ENCODE measurements at places on chromosomes 13 and 19.

- DNase-seq, result no peak
These were observed at the start of gene CRLF1 for GRCh38 chr19:18606281-18607225. TSS of gene CRLF1 (minus strand) at chr19:18606799. CDS start at chr19:18606656, 143 bp downstream.

DNA sequence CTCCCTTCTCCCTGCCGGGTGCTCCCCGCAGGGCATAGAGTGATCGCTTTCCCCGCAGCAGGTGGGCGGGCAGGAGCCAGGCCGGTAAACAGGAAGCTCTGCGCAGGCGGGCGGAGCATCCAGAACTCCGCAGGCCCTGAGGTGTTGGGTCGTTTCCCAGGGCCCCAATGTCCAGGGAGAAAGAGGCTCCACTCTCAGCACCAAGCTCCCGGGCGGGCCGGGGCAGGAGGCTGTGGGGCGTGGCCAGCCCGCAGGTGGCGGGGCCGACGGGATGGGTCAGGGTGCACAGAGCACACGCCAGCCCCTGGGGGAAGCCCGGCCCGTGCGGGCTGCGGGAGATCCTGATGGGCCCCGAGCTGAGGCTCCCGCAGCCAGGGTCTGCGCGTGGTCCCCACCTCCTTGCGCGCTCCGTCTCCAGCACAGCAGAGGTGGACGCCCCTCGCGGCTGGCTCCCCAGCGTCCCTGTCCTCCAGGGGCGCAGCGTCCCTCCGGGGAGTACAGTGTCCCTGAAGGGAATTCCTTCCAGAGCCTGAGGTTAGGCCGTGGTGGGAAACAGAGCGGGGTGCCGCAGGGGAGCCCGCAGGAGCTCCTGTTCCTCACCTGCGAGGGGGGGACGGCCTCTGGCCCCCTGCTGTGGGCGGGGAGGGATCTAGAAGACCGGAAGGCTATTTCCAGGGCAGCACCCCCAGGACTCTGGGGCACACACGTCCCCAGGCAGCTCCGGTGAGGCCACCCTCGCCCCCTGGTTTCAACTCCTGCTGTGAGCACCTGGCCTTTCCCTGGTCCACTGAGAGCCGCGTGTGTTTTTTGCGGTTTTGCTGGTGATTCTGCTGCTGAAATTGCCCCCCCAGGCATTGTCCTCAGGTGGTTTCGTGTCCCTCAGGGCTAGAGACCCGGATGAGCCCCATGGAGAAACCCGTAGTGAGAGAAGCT, 12.2 kb downstream of the PIP5K1C start:
- DNase-seq, result no peak

GRCh38 chr13:64529874-64530485, 2700.2 kb downstream of the PCDH9 start:
- peak; percentile 7 for DNase-seq

DNA sequence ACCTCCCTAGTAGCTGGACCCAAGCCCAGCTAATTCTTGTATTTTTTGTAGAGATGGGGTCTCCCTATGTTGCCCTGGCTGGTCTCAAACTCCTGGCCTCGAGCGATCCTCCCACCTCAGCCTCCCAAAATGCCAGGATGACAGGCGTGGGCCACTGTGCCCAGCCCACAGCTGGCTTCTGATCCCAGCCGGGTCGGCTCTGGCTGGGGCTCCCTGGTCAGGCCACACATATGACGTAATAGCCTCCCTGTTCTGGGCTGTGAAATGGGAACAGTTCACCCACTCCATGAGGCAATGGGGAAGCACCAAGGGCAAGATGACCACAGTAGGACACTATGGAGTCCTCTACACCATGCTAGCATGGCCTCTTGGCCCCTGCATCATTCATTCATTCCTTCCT, 41.1 kb downstream of the TINCR start:
- DNase-seq, result no peak

GRCh38 chr13:44574466-44574855, 1.7 kb downstream of the TSC22D1 start:
- no peak for DNase-seq

- DNase-seq, result no peak
These were observed 92.3 kb downstream of the COL4A1 start for GRCh38 chr13:110214637-110215036.

- no peak for DNase-seq
These were observed 45.0 kb upstream of the SLC15A1 start for GRCh38 chr13:98797456-98797855.

- no peak for DNase-seq
These were observed 515 bp upstream of the EFNA2 start for GRCh38 chr19:1284979-1285736.

GRCh38 chr13:48315969-48316650, 12.6 kb downstream of the RB1 start:
- DNase-seq, result no peak
